Stimulated activated CD8-positive, alpha-beta memory T cell treated with anti-CD3 and anti-CD28 coated beads, Interleukin-15, amount 100 ng/mL, for 1 hour (primary cell): ENCODE measurements at places on chromosomes 3 and 15.

DNA sequence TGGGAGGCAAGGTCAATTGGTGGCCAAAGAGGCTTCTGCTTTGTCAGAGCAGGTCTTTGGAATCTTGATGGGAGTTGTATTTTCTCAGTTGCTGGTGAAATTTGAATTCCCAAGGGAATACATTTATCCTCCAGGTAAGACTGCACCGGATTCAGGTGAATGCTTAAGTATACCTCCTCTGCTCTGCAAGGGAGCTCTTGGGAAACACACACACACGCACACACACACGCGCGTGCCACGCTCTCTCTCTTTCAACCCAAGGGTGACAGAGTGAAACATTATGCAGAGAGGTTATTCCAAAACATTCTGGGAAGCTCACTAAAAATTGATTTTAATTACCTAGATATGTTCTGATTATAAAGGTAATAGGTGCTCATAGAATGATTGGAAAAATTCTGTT, 33.7 kb downstream of the ST6GAL1 start:
- DNase-seq: no peak

DNA sequence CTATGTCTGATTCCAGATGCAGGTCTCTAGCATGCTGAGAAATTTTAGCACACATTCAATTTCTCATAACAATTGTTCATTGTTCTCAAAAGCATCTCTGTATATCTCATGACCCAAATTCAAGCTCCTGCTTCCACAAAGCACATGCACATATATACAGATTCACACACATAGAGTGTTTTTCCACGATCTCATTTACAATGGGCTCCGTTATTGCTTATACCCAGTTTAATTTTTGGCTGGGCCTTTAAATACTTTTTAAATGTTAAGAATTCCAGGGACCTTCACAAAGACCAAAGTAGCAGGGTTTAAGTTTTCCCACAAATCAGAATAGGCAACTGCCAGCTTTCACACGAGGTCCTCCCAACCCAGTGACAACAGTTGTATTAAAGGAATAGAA, 333.5 kb upstream of the SEMA6D start:
- DNase-seq: no peak

DNA sequence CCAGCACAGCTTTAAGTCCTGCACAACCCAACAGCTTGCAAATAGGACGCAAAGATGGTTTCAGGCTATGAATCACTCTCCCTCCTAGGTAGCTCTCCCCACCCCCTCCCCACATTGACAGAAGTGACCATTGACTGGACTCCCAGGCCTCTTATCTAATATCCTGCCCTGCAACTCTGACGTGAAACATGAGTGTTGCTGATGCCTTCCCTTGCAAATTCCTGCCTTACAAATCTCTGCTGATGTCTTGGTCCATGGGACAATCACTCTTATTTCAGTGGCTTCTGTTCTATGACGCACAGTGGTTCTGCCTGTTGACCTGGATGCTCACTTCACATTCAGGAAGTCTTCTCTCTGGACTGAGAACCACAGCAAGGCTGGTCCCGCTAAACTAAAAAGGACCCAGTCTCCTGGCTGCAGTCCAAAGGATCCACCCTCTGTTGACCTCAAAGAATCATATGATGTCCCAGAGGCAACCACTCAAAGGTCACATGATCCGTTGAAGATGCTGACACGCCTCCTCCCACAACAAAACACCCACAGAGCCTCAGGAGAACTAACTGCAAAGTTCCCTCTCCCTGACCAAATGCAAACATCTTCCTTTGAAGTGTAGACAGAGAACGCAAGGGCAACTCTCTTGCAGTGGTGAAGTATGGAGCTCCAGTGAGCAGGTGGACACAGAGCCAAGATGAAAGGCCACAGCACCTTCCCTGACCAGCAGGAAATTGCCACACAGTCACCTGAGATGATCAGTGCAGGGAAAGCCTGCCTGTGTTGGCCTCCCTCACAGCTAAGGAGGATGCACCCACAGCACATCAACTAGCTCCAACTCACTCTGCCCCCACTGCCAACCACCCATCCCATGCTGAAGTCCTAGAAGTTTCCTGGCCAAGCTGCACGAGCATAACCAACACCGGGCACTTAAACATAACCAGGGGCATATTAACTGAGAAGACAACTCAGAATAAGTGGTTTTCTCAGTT, 112.3 kb downstream of the ADAMTS17 start:
- no peak for DNase-seq

- DNase-seq: no peak
These were observed 317.1 kb upstream of the CBLB start for GRCh38 chr3:106185949-106186348.

DNA sequence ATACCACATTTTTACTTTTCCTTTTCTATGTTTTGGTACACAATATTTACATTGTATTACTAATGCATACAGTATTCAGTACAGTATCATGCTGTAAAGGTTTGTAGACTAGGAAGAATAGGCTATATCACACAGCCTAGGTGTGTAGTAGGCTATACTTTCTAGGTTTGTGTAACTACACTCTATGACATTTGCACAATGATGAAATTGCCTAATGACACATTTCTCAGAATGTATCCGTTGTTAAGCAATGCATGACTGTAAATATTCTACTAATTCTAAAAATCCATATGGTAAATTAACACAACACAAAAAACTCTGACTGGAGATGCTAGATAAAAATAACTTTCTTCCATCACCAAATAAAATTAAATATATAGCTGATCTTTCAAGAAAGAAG, 16.2 kb downstream of the NEDD4 start:
- DNase-seq: no peak

DNA sequence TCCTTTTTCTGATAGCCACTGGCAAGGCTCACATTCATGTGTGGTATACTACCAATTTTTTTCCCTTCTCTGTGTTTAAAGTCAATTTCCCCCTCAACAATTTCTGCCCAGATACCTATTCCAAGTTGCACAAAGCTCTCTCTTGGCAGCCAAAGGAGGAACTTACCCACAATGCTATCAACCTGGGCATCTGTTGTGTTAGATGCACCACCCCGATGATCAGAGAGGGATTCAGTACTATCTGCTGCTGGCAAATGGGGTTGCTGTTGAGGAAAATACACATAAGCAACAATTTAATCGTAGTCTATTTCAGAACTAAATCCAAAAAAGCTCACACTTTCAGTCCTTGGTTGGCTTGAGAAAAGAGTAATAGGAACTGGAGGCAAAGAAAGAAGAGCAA, 46.1 kb downstream of the AAGAB start:
- no peak for DNase-seq

DNA sequence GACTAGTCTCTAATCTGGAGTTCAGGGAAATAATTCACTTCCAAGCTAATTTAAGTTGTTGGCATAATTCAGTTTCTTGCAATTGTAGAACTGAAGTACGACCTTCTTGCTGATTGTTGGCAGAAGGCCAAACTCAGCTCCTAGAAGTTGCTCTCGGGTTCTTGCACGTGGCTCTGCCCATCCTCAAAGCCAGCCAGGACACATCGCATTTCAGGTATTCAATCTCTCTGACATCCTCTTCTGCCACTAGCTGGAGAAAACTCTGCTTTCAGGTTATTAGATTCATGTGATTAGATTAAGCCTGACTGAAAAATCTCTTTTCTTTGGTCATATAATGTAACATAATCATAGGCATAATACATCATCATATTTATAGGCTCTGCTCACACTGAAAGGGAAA, 362.0 kb downstream of the ZPLD1 start:
- DNase-seq: no peak

- DNase-seq: no peak
These were observed at the start of gene PLSCR4 for GRCh38 chr3:146250449-146251382. PLSCR4 (minus strand) TSS chr3:146251105; CDS start chr3:146222071, 29,034 bp downstream.

DNA sequence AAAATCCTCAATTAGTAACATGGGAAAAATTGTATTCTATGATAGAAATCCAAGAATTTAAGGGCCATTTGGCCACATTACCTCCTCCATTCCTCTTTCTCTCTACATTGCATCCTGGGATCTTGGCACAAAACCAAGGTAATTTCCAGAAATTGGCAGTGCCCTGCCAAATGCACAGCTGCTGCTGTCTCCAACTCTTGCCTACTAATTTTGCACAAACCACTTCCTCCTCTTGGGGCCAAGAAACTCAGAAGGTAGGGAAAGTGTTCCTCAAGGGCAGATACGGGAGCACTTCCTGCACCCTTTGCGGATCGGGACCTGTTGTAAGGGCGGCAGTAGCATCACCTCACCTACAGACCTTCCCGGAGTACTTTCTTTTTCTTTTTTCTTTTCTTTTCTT, 57.8 kb downstream of the MAP3K13 start:
- no peak for DNase-seq

- no peak for DNase-seq
These were observed 117.2 kb downstream of the GOLIM4 start for GRCh38 chr3:167978486-167978885.

DNA sequence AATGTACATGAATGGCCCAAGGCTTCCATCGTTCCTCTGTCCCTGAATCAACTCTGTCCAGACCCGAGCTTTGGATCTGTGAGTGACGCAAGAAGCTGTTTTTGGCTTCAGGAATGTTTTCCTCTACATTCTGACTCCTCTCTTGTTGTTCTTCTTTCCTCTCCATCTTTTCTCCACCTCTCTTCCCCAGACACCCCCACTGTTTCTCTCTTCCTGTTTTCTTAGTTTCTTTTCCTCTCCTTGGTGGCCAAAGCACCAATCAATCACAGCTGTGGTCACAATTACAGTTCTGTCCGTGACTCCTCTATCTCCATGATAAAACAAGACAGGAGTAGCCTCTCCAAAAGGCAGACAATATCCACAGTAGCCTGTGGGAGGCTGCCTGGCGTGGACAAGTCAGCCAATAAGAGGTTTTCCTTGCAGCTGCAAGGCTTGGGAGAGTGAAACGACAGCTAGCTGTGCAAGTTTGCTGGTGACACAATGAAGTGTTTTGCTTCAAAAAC, 4.9 kb upstream of the TMEM212 start:
- no peak for DNase-seq
